Left ventricle myocardium inferior (tissue), 1 donor: ENCODE measurements at places on chromosomes 2 and 18.

- no peak for DNase-seq
Observed at GRCh38 chr2:959457-959856, 8.8 kb downstream of the SNTG2 start.

- no peak for DNase-seq
Observed at GRCh38 chr2:168003876-168004275, 243.5 kb downstream of the STK39 start.

DNA sequence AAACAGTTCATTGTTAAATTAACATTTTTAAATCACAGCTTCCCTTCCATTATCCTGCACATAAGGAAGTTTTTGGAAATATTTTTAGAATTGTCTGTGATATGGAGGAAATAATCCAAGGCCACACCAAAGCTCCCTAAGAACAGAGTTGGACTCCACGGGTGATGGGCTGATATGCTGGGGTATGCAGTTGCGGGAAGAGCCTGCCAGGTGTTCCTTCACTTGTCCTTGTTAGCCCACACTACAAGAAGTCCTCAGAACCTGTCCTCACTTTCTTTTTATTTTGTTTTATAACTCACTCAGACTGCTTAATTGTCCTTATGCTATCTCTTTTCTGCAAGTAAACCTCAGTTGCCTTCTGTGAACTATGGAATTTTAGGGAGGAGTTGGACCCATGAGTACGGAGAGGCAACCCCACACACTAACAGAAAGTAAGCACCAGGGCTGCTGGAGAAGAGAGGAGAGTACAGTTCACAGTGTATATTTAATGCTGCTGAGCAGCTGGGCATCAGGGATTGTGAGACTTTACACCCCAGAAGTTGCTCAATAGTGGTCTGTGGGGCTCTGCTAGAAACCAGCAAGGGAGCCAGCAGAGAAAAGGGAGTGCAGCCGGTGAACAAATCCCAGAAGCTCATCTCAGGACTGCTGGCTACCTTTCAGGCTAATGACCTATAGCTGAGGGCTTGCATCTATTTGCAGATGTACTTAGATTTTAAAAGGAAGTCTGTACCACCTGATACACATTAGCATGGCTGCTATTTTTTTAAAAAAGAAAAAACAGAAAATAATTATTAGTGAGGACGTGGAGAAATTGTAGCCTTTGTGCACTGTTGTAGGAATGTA is 280.1 kb upstream of the STON1 start:
- DNase-seq = no peak

DNA sequence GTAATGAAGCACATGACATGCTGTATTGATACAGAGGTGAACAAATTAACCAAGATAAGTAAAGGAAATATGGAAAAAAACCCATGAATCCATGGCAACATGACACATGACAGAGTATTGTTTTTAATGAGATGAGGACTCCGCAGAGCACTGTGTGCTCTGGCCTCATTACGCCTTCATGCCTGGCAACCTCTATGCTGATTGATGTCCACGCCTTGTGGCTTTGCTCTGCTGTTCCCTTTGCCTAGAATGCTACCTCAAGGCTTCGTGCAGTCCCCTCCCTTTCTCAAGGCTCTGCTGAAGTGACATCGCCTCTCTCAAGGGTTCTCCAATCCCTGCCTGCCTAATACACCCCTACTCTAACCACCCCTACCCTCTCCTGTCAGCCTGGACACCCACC is 8.4 kb downstream of the SIGLEC15 start:
- DNase-seq = no peak

DNA sequence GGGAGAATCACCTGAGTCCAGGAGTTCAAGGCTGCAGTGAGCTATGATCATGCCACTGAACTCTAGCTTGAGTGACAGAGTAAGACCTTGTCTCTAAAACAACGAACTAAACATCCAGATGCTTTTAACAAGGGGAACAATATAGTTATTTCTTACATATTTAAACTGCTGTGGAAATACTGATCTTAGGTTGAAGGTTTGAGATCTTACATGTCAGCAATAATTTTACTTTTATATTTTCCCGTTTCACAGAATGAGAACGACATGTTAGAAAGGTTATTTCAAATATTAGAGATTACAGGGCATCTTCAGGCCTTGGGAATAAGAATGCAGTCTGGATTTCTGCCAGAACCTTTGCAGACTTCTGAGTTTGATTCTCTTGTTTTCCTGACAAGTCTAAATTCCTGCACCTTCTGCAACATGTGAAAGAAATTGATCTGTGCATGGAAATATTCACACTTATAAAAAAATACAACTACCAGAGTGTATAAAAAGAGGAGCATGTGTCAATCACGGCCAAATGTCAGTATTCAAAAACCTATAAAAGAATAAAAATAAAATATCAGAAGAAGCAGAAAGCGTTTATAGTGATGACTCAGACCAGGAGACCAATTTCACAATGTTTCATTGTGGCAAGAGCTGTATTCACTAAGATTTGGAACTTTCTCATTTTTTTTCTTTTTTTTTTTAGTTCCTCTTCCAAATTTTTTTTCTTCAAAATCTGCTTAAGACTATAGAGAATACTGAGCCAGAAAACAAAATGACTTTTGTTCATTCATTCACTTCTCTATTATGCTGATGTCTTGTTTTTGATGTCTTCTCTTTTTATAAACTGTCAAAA is 29.6 kb downstream of the COLEC12 start:
- DNase-seq = no peak

DNA sequence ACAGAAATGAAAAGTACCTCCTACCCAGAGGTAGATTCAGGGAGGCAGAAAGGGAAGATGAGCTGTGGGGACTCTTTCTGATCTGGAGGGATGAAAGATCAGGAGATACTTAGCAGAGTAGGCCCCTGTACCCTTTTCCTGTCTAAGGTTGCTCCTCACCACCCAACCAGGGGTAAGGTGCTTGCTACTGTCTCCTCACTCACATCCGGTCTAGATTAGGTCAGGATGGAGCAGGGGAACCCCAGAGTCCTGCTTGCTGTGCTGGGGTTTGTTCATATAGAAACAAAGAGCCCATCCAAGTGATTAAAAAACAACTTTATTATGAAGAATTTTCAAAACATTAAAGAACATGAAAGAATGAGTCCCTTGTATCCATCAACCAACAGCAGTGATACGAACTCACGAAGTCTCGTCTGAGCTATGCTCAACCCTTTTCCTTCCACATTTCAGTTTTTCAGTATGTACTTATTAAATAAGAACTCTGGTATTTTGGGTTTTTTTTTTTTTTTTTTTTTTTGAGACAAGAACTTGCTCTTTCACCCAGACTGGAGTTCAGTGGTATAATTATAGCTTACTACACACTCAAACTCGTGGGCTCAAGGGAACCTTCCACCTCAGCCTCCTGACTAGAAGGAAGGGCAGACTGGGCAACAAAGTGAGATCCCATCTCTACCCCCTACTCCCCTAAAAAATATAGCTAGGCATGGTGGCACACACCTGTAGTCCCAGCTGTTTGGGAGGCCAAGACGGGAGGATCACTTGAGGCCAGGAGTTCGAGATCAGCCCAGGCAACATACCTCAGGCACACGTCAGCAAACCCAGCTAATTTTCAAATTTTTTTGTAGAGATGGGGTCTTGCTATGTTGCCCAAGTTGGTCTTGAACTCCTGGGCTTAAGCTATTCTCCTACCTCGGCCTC is 28.5 kb upstream of the MCFD2 start:
- DNase-seq = no peak

DNA sequence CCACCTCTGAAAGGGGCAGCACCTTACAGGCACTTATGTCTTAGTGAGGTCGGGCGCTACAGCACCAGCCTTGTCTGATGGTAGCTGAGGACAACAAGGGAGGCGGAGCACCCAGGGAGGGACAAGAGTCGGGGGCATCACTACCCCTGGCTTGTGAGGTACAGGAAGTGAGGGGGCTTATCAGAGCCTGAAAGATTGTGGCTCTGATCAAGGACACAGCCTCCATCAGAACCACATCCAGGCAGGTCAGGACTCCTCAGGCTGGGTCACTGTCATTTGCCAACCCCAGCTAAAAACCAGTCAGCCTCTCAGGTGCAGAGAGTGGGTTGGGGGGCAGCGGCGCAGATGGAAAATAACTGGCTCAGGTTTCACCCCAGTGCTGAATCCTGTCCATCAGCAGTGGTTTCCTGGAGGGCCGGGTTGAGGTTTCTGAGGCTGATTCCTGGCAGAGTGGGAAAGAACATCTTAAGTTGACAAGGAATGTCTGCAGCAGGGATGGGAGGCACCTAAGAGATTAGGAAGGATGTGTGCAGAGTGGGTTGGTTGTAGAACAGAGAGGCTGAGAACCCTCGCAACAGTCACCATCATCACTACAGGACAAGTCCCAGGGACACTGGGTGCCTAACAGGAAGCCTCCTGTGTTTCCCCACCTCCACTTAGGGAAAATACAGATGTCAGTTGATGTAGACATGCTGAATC is 45.3 kb downstream of the FBLN7 start:
- no peak for DNase-seq

DNA sequence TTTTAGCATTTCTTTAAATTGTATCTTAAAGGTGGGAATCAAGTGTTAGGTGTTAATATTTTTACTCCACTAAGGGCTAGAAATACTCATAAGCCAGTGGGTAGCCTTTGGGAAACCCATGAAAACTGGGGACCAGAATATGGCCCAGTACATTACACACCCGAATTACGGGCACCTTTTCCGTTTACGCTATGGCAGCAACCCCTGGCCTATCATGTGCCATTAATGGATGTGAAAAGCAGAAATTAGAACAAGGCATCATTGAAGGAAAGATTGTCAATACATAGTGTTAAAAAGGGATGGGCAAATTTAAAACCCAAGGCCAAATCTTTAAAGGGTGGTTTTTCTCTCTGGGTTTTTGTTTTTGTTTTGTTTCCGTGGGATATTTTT is 781 bp downstream of the FARP2 start:
- DNase-seq = no peak

DNA sequence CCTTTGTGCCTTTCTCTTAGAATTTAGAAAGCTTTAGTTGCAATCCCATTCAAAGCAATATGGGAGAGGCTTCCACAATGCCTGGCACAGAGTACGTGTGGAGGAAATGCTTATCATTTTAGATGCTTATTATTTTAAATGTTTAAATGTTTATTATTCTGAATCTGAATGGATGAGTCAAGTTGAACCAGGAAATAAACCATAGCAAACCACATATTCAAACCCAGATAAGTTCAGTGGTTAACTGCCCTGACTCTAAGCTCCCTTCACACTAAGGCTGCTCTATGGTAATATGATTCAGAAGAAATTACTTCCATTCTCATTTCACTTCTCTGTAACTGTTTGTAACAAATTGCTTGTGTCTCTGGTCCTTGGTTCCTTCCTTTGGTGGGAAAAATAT is 5.2 kb upstream of the PPP4R1 start:
- no peak for DNase-seq

- no peak for DNase-seq
Observed at GRCh38 chr2:190533968-190534309, 583 bp downstream of the NEMP2 start.

DNA sequence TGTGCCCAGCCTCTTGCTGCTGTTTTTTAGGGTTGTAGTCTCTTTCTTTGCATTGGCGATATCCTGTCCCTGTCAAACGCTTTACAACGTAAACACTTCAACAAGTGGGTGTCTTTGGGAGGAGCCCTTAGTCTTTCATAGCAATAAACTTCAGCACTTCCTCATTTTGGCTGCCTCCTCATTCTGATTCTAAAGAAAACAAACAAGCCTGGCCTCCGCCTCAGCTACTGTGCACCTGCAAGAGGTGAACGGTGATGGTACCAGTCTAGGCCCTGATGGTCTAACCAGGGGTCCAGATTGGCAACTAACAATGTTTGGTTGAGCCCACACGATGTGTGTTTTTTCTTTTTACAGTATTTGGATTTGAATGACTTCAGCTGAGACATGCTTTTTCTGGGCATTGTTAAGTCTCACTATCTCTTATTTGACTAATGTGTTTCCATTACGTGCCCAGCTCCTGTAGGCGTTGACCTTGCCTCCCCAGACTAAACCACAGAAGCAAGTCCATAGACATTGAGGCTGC is 53.2 kb upstream of the CUL3 start:
- DNase-seq = no peak

DNA sequence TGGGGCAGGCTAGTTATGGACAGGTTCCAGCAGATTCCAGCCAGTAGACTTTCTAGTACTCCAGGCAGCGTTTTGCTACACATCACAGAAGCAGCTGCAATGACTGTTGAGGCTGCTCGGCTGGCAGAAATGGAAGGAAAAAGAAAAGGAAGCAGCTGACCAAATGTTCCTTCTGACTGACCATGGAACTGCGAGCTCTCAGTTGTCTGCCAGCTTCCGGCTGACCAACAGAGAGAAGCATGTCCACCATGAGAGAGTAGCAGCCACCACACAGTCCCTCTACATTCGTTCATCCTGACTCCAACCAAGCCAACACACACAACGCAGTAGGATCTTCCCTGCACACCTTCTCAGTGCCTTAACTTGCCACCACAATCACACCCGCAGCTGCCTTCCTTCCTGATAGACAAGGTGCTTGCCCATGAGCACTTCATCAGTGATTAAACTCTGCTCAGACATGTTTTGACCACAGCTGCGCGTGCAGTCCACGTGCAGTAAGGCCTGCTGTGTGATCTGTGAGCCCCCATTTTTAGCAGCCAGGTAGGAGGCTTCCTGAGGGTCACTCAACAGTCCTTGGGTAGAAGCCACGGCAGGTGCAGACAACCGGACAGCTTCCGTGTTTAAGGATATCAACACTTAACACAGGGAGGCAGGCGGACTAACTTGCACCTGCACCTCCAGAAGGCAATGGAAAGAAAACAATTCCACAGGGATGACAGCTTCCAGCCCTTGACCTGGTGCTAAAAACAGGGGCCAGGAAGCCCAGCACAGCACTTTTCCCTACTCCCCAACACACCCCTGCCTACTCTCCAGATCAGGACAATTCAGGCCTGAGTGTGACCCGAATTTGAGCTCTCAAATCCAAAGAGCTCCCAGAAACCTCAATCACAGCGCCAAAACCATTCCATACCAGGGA is 996 bp downstream of the TGFBRAP1 start:
- no peak for DNase-seq

GRCh38 chr2:205998583-205998982 is 87.4 kb downstream of the INO80D start:
- DNase-seq = no peak

DNA sequence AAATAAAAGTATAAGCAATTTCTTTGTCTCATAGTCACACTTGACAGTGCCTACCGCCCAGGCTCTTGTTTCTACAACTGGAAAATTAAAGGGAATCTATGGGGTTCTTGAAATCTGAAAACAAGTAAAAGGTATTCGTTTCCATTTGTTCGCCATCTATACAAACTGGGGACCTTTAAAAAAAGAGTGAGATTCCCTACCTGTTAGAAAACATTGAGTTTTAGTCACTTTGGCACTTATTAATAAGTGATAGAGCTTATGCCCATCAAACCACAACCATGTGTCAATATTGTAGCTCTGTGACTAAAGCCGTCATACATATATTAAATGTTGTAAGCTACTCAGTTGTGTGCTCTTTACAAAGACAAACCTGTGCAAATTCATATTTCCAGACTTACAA is 13.2 kb downstream of the FN1 start:
- no peak for DNase-seq

DNA sequence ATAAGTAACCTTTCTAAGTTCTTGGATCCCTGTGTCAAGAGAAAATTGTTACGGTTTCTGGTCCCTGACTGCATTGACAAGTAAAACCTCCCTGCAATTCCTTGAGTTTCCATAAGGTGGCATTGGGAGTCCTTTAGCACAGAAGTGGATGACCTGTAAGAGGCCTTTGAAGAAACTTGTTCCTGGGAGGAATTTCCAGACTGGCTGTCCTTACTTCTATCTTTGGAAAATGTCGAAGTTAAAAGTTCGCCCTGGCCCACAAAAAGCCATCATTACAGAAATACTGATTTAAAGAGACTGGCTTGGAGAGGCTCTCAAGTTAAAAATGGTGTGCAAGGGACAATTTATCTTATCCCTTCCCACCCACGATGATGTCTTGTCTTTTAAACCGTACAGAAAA is 218.4 kb downstream of the CDH20 start:
- DNase-seq = no peak
